Stimulated activated CD4-positive, alpha-beta T cell treated with anti-CD3 and anti-CD28 coated beads, Interleukin-4, amount 100 ng/mL, for 24 hours (primary cell): ENCODE measurements at places on chromosomes 12 and 14.

- no peak for DNase-seq
Observed at GRCh38 chr14:42090122-42090521, 483.4 kb downstream of the LRFN5 start.

- DNase-seq = no peak
Observed at GRCh38 chr14:50008974-50009373, 107.4 kb downstream of the VCPKMT start.

- DNase-seq = no peak
Observed at GRCh38 chr14:48331421-48331820, 656.0 kb upstream of the MDGA2 start.

DNA sequence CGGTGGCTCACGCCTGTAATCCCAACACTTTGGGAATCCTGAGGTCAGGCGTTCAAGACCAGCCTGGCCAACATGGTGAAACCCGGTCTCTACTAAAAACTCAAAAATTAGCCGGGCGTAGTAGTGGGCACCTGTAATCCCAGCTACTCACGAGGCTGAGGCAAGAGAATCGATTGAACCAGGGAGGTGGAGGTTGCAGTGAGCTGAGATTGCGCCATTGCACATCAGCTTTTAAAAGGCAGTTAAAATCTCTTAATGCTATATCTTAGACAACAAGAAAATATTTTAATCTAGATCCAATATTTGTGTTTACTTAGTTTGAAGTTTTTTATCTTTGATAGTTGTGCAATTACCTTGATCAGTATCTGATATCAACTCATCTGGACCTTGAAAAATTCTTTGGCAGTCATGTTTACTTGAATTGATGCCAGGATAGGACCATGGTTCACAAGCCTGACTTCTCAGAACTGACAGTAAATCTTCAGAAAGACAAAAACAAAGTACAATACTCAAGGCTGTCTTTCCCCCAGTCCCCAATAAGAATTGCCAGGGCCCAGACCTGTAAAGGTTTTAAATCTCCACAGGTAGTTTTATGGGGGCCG, 135.0 kb upstream of the AEBP2 start:
- DNase-seq = no peak
